GM23338 (cell line): ENCODE measurements at places on chromosomes 2 and 18. TPM values are rescaled to one million over a fixed set of nuclear protein-coding genes. Genes with fewer than 3 reads are reported as not detected.

ASXL2 gene
- 21.8 and 22.4 TPM in 2 replicates for total RNA-seq

CTIF gene
- 9.6 and 14.4 TPM in 2 replicates for total RNA-seq

DNA sequence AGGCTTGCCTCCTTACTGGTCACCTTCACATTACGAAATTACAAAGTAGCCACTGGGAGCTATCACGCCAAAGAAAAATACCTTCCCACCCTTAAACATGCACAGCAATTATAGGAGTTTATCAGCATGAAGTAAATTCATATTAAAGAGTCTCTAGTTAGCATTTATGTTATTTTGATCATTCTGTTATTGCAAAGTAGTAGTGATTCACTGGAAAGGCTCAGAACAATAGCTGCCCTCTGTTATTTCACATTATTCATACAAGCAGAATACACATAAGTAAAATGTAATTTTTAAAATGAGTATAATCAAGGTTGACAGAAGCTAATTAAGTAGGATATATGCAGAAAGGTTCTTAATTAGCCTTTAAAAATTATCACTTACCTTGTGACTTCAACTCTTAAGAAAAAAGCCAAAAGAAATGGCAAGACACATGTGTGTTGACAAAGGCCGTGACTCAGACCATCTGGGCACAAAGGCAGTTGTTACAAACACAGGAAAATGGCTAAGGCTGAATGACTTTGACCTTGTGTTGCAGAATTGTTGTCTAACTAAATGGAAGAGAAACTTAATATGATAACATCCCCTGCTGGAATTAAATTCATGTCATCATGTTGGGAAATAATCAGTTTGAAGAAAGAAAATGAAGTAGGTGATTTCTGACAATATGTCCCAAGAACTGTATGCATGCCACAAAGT lies 108.3 kb downstream of the ARL6IP6 start:
- no peak for DNase-seq

GRCh38 chr2:31314761-31315160 lies 80.8 kb downstream of the EHD3 start:
- DNase-seq: no peak

- DNase-seq: no peak
Measured at GRCh38 chr2:170144761-170145160, 33.2 kb upstream of the MYO3B start.

DNA sequence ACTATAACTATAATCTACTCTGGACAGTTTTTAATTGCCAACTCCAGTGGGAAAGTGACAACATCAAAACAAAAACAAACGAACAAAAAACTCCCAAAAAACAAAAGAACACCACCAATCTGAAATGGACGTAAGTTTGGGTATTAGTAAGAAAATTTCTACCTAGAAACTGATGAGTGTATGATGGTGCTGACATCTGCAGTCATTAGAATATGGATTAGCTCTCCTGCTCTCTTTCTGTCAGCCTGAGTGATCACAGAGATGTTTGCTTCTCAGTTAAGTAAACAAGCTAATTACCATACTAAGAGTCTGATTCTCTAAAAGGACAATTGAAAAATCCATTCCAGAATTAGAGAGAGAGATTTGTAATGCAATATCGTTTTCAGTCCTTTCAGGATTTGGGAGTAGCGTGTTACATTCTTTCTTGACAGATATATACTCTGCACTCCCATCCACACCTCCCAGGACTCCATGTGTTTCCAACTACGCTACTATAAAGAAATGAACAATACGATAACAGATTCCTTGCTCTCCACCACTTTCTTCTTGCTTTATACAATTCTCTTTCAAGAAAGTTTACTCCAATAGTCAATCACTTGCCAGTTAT lies 1347.4 kb upstream of the PIK3C3 start:
- no peak for DNase-seq
